Right renal pelvis (tissue), 4 donors: ENCODE measurements at places on chromosomes 16 and 17. TPM values are rescaled to one million over a fixed set of nuclear protein-coding genes. Genes with fewer than 3 reads are reported as not detected.

GRCh38 chr17:8121681-8122421 is 2.1 kb downstream of the HES7 start:
- DNase-seq: no peak

GRCh38 chr17:63419398-63419797 is 26.7 kb downstream of the CYB561 start:
- no peak for DNase-seq

DNA sequence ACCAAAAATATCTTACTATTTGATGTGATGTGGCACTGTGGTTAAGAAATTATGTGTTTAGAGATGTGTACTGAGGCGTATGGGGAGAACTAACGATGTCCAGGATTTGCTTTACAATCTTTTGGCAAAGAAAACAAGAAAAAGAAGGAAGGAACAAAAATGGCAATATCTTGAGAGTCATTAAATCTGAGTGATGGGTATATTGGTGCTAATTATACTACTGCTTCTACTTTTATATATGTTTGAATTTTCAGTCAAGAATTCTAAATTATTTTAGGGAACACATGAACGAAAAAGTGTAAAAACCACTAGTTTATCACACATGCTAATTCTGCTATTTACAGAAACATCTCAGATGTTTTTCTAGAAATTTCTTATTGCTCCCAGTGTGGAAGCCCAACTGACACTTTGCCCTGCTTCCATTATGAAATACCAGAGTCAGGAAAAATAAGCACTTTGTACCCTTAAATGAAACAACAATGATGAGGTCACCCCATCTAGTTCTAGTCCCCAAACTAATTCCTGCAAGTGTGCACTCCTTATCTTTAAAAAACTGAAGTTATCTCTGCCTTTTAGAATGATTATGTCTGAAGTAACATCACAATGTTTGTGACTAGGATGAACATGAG is 18.8 kb downstream of the TAT start:
- no peak for DNase-seq

- no peak for DNase-seq
Observed at GRCh38 chr16:89455692-89456091, 34.7 kb downstream of the ANKRD11 start.

- DNase-seq: no peak
Observed at GRCh38 chr17:28494445-28495188, 11.5 kb upstream of the FOXN1 start.

TEDC2 gene
- polyA plus RNA-seq: 9.8 TPM

FAM171A2 gene
- 36.3 TPM for polyA plus RNA-seq

TGFB1I1 gene
- polyA plus RNA-seq: 43.9 TPM

KREMEN2 gene
- 1.8 TPM for polyA plus RNA-seq
